ENCODE measurements at places on chromosomes 4 and X.

GRCh38 chr4:167966143-167966542, 126.2 kb upstream of the ANXA10 start:
- DNase-seq = no peak

- DNase-seq = no peak
These were observed 225.5 kb downstream of the PARM1 start for GRCh38 chr4:75158451-75158850.

GRCh38 chr4:77711469-77711868, 105.8 kb downstream of the CXCL13 start:
- no peak for DNase-seq

GRCh38 chr4:152709675-152710438, 30.1 kb upstream of the TMEM154 start:
- DNase-seq = no peak

DNA sequence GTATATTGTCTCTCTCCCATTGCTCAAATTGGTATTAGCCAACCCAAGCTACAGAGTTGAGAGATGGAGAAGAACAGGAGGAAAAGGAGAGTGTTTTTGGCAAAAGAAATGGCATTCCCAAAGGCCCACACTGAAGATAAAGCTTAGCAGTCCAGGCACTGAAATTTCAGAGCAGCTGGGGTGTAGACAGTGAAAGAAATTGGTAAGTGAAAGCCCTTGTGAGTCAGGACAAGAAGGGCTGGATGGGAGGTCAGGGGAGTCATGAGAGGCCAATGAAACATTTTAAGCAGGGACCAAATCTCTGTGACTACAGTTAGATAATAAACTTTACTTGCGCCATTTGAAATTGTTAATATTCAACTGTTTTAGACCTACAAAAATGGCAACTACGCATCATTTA, 177.7 kb downstream of the ADAMTS3 start:
- DNase-seq = no peak

GRCh38 chr4:142474398-142475087, 371.6 kb downstream of the INPP4B start:
- no peak for DNase-seq

- no peak for DNase-seq
These were observed 47.5 kb downstream of the ATG4A start for GRCh38 chrX:108138814-108139702.

- DNase-seq = peak; percentile 30
These were observed 12.0 kb upstream of the RBBP7 start for GRCh38 chrX:16882169-16882568.

GRCh38 chrX:53362449-53362848, 60.0 kb downstream of the SMC1A start:
- no peak for DNase-seq

DNA sequence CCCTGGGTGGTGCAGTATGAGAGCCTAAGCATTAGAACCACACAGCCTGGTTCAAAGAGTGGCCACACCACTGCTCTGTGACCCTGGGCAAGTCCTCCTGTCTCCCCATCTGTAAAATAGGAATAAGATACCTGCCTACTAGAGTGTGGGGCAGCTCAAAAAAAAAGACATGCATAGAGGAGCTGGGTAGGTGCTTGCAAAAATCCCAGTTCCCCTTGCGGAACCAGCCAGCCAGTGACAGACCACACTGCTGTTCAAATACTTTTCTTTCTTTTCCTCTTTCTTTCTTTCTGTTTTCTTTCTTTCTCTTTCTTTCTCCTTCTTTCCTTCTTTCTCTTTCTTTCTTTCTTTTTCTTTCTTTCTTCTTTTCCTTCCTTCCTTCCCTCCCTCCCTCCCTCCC, 63.0 kb upstream of the TRIM2 start:
- no peak for DNase-seq

- DNase-seq = peak; percentile 11
These were observed 216.1 kb downstream of the STK32B start for GRCh38 chr4:5267408-5267807.

DNA sequence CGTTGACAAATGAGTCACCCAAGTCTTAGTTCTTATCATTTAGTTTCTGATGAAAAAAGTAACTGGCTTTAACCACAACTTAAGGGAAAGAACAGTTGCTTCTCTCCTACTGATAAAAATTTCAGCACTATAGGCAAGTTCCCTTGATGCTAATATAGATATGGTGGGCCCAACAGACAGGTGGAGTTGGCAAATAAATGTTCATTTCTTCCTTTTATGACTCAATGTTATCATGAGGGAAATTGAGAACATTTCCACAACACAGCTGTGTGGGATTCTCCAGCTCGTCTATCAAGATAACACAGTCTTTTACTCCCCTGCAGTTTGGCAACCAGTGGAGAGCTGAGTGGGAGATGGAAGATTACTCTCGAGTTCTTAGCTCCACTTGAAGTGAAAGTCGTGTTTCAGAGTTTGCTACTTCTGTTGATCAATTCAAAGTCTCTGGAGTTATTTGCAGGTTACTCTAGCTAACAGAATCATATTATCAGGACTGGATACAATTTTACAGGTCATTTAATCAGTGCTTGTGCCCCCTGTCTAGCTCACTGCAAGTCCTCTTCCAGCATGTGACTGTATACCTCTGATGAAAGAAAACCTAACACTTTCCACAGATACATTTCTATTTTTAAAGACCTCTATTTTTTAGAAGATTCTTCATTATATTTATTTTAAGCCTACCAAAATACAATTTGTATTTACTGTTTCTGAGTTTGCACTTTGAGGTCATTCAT, 270.6 kb upstream of the GK2 start:
- no peak for DNase-seq

DNA sequence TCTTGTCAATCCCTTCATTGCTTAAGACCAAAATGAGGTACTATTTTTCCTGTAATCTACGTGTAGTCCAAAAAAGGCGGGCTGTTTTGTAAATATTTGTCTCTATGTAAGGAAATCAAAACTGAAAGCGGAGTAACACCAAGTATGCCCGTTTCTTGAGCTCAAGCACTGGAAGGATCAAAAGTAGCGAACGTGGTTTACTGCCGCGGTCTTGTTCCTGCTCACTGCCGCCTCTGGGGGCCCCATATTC, 71.5 kb downstream of the AFF1 start:
- no peak for DNase-seq

DNA sequence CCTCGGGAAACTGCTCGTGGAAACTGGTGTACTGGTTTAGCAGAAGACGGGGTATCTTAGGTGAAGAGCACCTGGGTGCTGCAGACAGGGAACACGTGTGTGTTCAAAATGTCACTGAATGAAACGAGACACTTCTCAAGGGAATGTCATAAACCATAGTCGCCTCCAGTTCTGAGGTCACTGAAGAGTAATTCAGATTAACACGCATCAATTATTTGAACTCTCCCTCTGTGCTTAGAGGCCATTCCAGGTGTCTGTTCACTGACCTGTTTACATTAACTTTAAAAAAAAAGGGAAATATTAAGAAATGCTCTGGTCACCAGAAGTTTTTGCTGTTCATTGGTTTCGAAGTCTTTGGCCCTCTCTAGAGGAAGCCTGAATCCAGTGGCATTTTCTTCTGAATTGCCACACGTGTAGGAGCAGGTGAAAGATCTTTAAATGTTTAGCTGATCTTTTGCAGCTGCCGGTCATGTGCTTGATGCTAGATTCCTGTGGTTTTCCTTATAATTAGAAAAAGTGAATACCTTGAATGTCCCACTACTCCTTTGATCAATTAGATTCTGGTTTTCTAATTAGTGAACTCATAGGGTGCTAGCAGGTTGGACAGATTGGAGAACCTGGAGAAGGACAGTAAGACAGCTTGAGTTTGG, 330.5 kb downstream of the ARHGAP10 start:
- DNase-seq = no peak

DNA sequence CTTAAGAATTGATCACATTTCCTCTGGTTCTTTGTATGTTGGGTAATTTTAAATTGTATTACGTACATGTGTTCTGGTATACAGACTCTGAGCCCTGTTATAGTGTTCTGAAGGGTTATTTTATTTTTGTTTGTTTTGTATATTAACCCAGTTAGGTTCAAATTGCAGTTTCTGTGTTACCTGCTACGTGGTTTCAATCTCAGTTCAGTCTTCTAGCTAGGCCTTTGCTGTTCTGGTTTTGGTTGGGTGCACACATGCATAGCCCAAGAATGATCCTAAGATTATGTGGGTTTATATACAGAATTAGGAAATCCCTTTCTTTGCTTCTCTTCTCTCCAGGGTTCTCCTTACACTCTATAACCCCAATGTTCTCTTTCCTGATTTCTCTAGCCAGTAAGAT, 161.0 kb downstream of the PPP1R2C start:
- DNase-seq = no peak

- peak; percentile 61 for DNase-seq
These were observed at the start of gene PDLIM3 for GRCh38 chr4:185534866-185535611. Gene PDLIM3, minus strand, starts transcription at chr4:185535507. Its CDS starts 73 bp downstream, at chr4:185535434.

GRCh38 chr4:74368596-74368995, 3.7 kb downstream of the EREG start:
- no peak for DNase-seq
